Aorta (tissue), 5 donors: ENCODE measurements at places on chromosomes 1 and 21. TPM values are rescaled to one million over a fixed set of nuclear protein-coding genes. Genes with fewer than 3 reads are reported as not detected.

The TGFB2 gene
- 18.0 TPM for total RNA-seq

The DSCAM gene
- total RNA-seq = not detected

The TRIM17 gene
- total RNA-seq = 0.62 TPM

The TNN gene
- total RNA-seq = not detected

The YY1AP1 gene
- total RNA-seq = 73.6 TPM

The RGS18 gene
- 7.1 TPM for total RNA-seq

The ZSWIM5 gene
- 2.8 TPM for total RNA-seq

The HTR6 gene
- total RNA-seq = 0.18 TPM

DNA sequence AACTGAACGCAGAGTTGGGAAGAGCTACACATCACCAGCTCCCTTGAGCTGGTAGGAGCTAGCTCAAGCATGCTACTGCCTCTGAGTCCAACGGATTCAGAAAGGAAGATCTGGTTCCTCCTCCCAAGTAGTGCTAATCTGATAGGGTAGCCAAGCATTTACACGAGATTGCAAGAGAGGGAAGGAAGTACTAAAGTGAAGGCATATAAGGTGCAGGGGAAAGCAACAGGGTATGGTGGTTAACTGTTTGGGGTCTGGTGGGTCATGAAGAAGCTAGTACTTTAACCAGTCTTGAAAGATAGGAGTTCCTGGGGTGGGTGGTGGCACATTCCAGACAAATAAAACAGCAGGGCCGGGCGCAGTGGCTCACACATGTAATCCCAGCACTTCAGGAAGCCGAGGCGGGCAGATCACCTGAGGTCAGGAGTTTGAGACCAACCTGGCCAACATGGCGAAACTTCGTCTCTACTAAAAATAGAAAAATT, 20.2 kb upstream of the ZNF436 start:
- H3K27ac ChIP-seq = no peak overlapping the region
- no peaks in the 10 kb centered on the region for H3K27me3 ChIP-seq
- H3K36me3 ChIP-seq = no peaks in the 10 kb centered on the region
- no peak for DNase-seq

DNA sequence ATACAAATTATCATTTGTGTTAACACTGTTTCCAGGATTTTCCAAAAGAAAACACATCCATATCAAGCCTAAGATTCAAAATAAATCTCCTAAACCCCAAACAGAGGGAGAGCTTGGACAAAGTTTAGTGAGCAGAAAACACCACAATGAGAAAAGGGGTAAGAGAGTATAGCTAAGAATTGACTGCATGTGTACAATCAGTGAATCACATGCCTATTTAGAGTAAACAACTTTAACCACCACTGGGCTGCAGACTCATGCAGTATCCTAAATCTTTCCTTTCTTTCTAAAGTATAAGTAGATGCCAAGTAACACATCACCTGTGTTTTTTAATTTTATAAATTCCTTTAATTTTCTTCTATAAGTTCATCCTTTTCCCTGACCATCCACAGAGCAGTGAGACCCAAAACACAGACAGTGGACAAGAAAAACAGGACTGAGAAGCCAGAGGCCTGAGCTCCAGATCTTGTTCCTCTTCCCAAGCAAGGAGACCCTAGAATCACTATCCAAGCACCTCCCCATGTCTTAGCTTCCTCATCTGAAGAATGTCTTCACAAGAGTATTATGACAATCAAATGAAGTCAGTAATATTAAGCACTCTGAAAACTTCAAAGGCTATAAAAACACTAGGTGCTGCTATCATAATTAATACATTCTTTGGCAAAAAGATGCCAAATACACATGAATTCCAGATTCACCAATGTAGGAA, 93.1 kb downstream of the VAV3 start:
- no peaks in the 10 kb centered on the region for H3K36me3 ChIP-seq
- no peaks in the 10 kb centered on the region for H3K27me3 ChIP-seq
- DNase-seq = no peak
- H3K27ac ChIP-seq = no peak overlapping the region
- no peaks in the 10 kb centered on the region for H3K4me1 ChIP-seq

GRCh38 chr1:177411381-177411780, 240.6 kb downstream of the BRINP2 start:
- no peaks in the 10 kb centered on the region for H3K4me1 ChIP-seq
- no peak overlapping the region for H3K27ac ChIP-seq
- DNase-seq = no peak
- H3K4me3 ChIP-seq = no peak overlapping the region
- no peaks in the 10 kb centered on the region for H3K27me3 ChIP-seq
- H3K36me3 ChIP-seq = no peaks in the 10 kb centered on the region

- H3K4me3 ChIP-seq = no peak overlapping the region
- no peaks in the 10 kb centered on the region for H3K4me1 ChIP-seq
- DNase-seq = no peak
- H3K27me3 ChIP-seq = no peaks in the 10 kb centered on the region
- no peak overlapping the region for H3K27ac ChIP-seq
These were observed 569.8 kb downstream of the LMO4 start for GRCh38 chr1:87898431-87898830.

DNA sequence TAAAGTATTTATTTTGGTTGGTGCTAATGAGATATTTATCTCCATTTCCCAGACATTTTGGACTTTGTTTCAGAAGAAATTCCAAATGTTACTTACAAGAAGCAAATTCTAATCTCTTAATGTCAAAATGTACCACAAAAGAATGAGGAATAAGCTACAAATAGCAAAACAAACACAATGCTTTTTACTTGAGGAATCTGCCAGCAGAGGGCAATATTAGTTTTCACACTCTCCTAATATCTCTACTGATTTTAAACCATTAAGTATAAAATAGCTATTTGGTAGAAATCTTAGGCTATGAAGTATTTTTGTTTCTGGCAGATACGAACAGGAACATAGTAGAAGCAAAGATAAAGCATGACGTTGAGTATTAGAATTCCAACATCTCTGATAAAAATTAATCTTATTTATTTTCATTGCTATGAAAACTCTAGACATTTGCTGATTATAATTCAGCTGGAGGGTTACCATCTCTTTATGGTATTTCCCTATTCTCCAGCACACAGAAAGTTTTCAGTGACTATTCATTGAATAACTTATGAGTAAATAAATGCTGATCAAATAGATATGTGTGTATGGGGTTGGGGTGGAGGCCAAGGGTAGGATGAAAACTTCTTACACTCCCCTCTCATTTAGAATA, 13.4 kb upstream of the HMCN1 start:
- H3K27ac ChIP-seq = no peak overlapping the region
- no peaks in the 10 kb centered on the region for H3K4me1 ChIP-seq
- no peaks in the 10 kb centered on the region for H3K36me3 ChIP-seq
- H3K4me3 ChIP-seq = no peak overlapping the region
- no peaks in the 10 kb centered on the region for H3K27me3 ChIP-seq

- DNase-seq = no peak
- peaks cover 5% of the 10 kb centered on the region for H3K4me1 ChIP-seq
- peak overlapping the region; percentile 53 for H3K27ac ChIP-seq
- H3K27me3 ChIP-seq = no peaks in the 10 kb centered on the region
- peak overlapping the region; percentile 88 for H3K4me3 ChIP-seq
- no peaks in the 10 kb centered on the region for H3K36me3 ChIP-seq
These were observed 552 bp downstream of the UBR4 start for GRCh38 chr1:19209439-19209989.

DNA sequence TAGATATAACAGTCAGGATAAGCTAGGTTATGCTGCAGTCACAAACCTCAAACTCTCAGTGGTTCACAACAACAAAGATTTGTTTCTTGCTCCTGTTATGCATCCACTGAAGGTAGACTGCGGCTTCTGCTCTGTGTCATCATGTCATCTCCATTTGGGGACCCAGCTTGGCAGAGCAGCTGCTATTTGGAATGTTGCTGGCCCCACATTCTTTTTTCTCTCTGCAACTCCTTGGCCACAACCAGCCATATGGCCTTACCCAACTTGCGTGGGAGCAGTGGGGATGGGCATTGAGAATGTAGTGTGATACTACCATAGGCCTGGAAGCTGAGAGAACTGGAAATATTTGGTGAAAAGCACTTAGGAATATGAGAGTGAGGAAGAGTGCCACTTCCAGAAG, 26.4 kb downstream of the AGO4 start:
- H3K36me3 ChIP-seq = peaks cover 8% of the 10 kb centered on the region
- no peaks in the 10 kb centered on the region for H3K4me1 ChIP-seq
- no peak overlapping the region for H3K4me3 ChIP-seq
- no peak overlapping the region for H3K27ac ChIP-seq
- DNase-seq = no peak

DNA sequence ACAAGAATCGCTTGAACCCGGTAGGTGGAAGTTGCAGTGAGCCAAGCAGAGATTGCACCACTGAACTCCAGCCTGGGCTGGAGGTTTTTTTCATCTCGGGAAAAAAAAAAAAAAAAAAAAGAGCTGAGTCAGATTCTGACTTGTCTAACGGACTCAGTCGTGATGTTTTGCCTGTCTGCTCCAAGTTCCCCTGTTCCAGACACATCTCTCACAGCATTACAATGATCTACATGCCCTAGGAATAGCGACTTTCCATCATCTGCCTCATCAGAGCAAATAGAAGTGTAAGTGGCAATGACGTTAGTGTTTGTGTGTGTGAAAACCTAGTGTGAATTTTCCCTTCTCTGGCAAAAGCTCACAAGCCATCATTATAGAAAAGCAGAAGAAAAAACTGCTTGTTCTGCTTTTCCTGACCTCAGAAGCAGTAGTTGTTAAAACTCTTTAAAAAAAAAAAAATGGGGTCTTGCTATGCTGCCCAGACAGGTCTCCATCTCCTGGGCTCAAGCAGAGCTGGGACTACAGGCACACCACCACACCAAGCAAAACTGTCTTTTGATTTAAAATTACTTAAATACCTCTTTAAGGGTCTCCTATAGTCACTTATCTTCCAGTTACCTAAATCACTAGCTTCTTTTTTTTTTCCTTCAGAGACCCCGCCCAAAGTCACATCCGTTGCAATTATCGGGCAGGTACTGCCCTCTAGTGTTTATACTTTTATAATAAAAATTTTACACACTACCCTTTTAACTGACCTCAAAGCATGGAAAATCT, 37.3 kb downstream of the PLEKHO1 start:
- no peaks in the 10 kb centered on the region for H3K36me3 ChIP-seq
- DNase-seq = peak; percentile 67
- no peaks in the 10 kb centered on the region for H3K4me1 ChIP-seq
- no peaks in the 10 kb centered on the region for H3K27me3 ChIP-seq

DNA sequence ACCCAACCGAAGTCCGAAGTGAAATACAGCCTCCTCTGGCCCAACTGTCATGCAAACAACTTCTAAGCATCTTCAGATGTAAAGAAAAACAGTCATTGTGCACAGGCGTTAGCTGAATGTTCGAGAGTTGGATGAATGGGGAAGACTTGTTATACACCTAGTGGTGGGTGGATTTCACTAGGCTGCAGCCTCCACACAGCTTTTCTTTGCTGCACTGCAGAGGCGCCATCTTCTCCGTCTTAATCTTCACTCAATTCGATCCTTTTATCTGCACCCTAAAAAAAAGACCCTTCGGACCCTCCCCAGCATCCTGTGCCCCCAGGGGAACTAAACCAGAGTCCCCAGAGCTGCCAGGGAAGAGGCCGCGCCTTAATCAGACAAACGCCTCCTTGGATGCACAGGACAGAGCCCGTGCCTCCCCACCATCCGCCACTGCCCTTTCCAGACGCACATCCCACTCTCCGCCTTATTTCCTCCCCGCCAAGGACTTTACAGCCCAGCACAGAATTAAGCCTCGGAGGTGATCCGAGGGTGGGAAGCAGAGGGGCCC, 1.4 kb downstream of the APP start:
- H3K4me1 ChIP-seq = no peaks in the 10 kb centered on the region
- peak overlapping the region; percentile 93 for H3K4me3 ChIP-seq
- H3K27me3 ChIP-seq = no peaks in the 10 kb centered on the region
- H3K27ac ChIP-seq = peak overlapping the region; percentile 15

GRCh38 chr1:101971304-101971703, 25.4 kb downstream of the OLFM3 start:
- H3K4me1 ChIP-seq = peaks cover 4% of the 10 kb centered on the region
- H3K27ac ChIP-seq = no peak overlapping the region
- H3K4me3 ChIP-seq = no peak overlapping the region
- no peak for DNase-seq

GRCh38 chr1:113768916-113769600, 9.8 kb upstream of the PHTF1 start:
- H3K4me3 ChIP-seq = no peak overlapping the region
- H3K36me3 ChIP-seq = peaks cover 8% of the 10 kb centered on the region
- H3K27ac ChIP-seq = no peak overlapping the region

DNA sequence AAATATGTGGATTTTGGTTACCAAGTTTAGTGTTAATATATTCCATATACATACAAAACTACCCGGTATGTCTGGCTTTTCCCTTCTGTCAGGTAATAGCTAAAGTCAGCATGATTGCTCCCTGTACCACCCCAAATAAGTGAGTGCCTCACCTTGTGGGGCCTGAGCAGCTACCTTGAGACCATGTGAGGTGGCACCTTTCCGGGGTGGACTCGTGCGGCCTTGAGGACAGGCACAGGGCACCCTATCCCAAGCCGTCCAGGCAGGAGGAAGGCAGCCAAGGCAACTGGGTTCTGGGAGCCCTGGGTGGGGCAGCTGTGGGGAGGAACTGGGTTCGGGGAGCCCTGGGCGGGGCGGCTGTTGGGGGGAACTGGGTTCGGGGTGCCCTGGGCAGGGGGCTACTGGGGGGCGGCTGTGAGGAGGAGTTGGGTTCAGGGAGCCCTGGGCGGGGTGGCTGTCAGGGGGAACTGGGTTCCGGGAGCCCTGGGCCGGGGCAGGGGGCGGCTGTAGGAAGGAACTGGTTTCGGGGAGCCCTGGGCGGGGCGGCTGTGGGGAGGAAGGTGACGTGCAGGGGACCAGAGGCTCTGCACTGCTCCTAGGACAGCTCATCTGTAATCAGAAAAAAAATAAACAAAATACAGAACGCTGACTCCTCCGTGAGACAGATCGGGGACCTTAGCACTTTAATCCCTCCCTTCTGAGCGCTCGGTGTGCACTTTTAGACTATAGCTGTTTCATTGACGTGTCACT, 63.3 kb downstream of the POFUT2 start:
- no peak for DNase-seq
- H3K36me3 ChIP-seq = peaks cover 18% of the 10 kb centered on the region
- H3K4me3 ChIP-seq = no peak overlapping the region
- H3K4me1 ChIP-seq = no peaks in the 10 kb centered on the region
- no peak overlapping the region for H3K27ac ChIP-seq
- no peaks in the 10 kb centered on the region for H3K27me3 ChIP-seq

GRCh38 chr1:223129229-223129901, 13.7 kb downstream of the TLR5 start:
- DNase-seq = peak; percentile 95
- H3K27me3 ChIP-seq = no peaks in the 10 kb centered on the region
- no peak overlapping the region for H3K4me3 ChIP-seq
- H3K27ac ChIP-seq = no peak overlapping the region

DNA sequence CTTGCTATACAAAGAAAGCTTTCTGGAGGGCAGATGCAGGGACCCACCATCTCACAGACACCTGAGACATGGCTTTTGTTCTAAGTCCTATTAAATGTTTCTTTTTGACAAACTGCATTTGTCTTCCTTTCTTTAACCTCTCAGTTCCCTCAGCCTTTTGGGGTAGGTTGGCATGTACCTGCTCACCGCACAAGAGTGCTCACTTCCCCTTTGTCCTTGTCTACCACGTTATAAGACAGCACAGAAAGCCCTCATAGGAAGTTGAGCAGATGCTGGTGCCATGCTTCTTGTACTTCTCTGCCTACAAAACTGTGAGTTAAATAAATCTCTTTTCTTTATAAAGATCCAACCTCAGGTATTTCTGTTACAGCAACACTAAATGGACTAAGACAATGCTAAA, 31.9 kb upstream of the RGS21 start:
- DNase-seq = no peak
- H3K4me1 ChIP-seq = no peaks in the 10 kb centered on the region
- H3K36me3 ChIP-seq = no peaks in the 10 kb centered on the region
